ENCODE measurements at places on chromosomes 5 and 9.

GRCh38 chr9:110582156-110582555 is 2.6 kb upstream of the SVEP1 start:
- no peak for DNase-seq

- no peak for DNase-seq
These were observed 2.5 kb upstream of the PIP5K1B start for GRCh38 chr9:68702493-68702892.

- DNase-seq: no peak
These were observed 119.3 kb downstream of the CD180 start for GRCh38 chr5:67077296-67077695.

DNA sequence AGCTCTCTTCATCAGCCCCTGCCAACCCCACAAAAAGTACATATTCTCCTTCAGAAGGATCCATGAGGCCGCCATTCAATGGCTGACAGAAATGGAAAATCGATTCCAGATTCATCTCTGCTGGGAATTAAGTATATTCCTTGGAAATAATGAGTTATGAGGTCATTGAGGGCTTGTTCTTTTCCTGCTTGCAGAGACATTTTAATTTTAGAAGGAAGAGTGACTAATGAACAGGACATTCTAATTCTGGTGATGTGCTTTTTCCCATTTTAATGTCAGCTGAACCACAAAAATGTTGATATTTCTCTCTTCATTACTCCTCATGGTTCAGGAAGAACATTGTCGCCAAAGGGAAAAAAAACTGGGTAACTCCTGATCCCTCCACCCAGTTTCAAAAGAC is 314.0 kb downstream of the PIK3R1 start:
- no peak for DNase-seq

Data from NCI-H1092 (cell line).